ENCODE measurements at places on chromosomes 7 and 10. TPM values are rescaled to one million over a fixed set of nuclear protein-coding genes. Genes with fewer than 3 reads are reported as not detected.

ZNF789 gene
- 8.3 TPM for total RNA-seq

MUC3A gene
- total RNA-seq = 1.1 TPM

PBLD gene
- 4.6 TPM for total RNA-seq

IFIT1 gene
- total RNA-seq = 54.9 TPM

CCDC6 gene
- total RNA-seq = 52.7 TPM

Measured in upper lobe of left lung (tissue), 6 donors.